NCI-H2081 treated with DMSO at 0.1 percent for 48 hours (cell line): ENCODE measurements at places on chromosomes 16 and 17.

DNA sequence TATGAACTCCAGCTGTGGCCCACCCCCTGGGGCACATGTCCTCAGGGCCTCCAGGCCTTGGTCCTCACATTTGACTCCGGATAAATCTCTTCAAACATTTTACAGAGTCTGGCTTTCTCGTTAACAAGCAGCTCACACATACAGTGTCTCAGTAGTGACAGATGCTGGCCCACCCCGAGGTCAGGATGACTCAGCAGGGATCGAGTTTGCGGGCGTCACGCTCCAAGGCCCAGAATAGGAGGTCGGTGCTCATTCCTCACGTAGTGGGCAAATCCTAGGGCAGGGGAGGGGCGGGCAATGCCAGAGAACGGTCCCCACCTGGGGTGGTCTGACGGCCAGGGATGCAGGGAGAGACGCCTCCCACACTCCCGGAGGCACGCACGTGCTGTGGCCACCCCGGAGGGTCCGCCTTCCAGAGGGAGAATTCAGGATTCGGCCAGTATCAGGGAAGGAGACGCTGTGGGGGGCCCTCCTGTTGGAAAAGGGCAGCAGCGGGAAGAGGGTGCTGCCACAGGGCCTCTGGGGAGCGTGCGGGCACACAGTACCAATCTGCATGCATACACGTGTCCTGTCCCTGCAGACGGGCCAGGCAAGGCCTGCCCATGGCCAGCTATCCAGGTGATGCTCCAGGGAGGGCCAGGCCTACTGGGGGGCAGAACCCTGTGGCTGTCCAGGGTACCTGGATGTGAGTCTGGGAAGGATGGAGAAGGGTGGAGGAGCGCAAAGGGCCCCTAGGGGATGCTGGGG, 8.6 kb downstream of the SLC7A5 start:
- DNase-seq: no peak

- DNase-seq: no peak
These were observed 282.0 kb downstream of the BCAS3 start for GRCh38 chr17:60959696-60960095.

GRCh38 chr17:73560661-73561060, 83.6 kb downstream of the SDK2 start:
- no peak for DNase-seq

GRCh38 chr17:81683208-81683583, 401 bp downstream of the ARL16 start:
- no peak for DNase-seq
